Endothelial cell of umbilical vein (primary cell): ENCODE measurements at places on chromosomes 1 and 21. TPM values are rescaled to one million over a fixed set of nuclear protein-coding genes. Genes with fewer than 3 reads are reported as not detected.

Gene CNTN2
- total RNA-seq, result not detected in 2 replicates

Gene GPR37L1
- not detected in 2 replicates for total RNA-seq

DNA sequence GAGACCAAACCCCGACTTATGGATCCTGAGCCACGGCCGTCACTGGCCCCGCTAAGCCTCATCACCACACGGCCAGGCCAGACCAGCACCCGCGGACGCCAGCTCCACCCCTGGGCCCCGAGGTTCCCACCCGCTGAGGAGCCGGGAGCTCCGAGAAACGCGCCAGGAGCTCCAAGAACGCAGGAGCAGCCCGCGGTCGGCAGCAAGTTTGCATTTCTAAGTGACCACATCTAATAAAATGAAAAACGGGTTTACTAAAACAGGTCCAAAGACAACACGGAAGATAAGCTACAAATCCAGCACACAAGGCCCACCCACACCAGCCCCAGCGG, 8.1 kb upstream of the C1QTNF12 start:
- DNase-seq, result no peak

DNA sequence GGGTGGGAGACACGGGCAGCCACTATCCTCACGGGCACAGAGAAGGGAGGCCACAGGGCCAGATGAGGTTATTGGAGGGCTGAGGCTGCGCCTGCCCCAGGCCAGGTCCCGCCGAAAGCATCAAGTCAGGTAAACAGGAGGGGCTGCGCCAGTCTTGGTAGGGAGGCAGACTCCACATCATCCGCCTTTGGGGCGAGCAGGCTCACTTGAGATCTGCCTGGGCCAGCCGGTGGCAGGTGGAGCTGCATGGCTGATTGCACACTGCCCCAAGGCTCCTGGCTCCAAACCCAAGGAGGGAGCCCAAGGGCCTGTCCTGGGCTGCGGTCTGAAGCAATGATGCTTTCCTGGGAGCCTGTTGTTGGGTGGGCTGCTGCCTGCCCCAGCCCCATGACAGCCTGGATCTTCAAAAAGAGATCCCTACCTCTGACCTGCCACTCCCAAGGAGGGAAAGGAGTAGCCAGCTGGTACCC, 4.6 kb downstream of the SMIM1 start:
- DNase-seq, result no peak

- DNase-seq, result no peak
Measured at GRCh38 chr1:209628618-209629299, 23.5 kb downstream of the LAMB3 start.

DNA sequence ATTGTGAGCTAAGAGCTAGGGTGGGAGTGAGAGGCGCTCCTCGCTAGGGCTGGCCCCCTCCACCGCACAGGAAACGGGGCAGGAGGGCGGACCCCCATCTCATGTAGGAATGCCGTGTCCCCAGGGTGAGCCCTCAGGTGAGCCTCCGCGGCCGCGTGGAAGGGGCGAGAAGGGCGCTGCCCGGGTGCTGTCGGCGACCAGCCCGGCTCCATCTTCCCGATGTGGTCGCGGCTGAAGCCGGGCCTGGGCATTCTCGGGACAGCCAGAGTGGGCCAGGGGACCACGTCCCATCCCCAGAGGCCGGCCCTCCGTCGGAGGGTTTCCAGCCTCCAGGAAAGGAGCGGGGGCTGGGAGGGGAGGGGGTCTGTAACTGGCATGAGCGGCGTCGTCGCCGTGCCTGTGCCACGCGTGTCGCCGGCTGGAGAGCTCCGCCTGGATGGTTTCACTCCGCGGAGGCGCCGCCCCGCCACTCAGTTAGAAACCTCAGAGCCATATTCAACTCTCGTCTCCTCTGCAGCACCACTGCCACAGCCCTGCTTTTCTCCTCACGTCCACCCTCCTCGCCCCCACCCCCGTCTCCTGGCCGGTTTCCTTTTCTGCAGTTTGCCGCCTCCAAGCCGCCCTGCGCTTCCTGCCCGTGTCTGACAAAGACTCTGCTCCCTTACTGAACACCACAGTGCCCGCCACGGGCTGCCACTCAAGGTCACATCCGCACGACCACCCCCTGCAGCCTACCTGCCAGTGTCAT, at the start of gene TMEM269:
TMEM269 (plus strand) TSS at position 46 of the 748 bp plus-strand sequence. CDS start 4,903 bp downstream, outside the sequence.
- DNase-seq, result peak; percentile 38

DNA sequence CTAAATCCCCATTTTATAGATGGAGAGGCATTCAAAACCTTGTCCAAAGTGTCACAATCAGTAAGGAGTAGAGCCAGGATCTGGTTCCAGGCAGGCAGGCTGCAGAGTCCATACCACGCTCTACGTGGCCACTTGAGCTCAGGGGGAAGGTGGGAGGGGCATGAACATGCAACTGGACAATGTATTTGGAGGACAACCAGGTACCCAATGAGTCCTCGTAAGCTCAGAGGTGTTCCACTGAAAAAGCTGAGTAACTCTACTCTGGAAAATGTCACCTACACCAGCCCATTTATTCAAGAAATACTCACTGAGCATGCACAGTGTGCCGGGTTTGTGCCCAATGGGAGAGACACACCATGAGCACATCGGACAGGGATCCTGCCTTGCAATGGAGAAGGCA, 11.2 kb upstream of the GUCA2B start:
- no peak for DNase-seq

- DNase-seq, result no peak
Measured at GRCh38 chr1:93569489-93569888, 112.1 kb downstream of the BCAR3 start.

DNA sequence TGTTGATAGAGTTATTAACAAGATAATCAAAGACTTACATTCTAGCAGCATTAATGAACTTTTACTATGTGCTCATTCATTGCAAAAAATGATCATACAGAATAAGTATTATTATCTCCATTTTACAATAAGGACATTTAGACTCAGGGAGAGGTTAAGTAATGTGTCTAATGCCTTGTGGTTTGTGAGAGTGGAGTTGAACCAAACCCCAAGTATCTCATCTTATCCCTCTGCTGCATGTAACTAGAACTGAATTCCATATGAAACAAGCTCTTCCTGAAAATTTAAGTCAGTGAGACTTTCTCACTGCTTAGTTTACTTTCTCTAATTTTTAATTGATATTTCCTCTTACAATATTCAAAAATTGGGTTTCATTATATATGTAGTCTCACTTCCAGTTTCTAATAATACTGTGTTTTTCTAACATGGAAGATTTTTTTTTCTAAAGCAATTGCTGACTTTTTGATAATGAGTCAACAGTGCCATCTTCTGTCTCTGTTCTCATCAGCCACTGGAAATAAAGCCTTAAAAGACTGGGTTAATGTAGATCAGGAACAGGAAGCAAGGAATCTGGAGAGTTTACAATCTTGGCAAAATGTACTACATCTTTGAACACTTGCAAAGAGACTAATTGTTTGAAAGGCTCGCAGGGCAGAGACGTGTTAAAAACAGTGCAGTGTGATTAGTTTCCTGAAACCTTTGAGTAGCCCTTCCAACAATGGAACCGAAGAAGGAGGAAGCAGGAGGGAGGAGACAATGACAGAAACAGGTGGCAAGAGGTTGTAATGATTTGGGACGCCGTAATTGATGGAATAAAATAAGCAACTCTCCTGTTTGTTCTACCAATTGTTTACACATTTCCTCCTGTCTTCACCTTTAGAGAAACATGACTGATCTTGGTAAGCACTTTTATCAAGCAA, 567.6 kb downstream of the MRPL39 start:
- DNase-seq, result no peak

DNA sequence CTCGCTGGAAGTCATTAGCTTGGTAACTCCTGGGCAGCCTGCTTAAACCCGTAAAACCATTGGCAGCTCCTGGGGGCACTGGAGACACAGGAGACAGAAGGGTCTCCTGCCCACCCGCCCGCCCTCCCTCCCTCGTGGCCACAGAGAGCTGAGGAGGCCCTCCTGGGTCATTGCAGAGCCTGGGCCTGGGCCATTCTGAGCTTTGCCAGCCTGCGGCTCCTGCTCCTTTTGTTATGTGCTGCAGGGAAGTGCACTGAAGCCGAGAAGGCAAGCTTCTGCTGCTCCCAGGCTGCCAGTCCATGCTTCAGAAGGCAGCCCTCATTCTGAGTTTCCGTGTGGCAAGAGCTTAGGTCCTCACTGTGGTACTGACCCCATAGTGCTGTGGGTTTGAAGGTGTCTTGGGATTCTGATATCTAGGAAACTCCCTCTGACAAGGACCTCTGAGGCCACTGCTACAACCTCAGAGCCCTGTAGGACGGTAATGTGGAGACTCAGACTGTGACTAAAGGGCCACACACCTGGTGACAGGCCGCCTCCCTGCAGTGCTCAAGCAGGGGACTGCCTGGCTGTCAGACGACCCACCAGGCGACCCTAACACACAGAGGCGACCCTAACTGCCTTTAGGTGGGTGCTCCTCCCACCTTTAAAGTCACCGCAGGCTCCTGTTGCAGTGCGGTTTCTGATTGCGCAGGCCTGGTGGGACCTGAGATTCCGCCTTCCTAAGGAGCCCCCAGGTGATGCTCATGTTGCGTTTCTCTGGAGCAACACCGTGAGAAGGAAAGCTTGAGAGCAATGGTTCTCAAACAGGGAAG, 118.7 kb downstream of the IER5 start:
- DNase-seq, result no peak

DNA sequence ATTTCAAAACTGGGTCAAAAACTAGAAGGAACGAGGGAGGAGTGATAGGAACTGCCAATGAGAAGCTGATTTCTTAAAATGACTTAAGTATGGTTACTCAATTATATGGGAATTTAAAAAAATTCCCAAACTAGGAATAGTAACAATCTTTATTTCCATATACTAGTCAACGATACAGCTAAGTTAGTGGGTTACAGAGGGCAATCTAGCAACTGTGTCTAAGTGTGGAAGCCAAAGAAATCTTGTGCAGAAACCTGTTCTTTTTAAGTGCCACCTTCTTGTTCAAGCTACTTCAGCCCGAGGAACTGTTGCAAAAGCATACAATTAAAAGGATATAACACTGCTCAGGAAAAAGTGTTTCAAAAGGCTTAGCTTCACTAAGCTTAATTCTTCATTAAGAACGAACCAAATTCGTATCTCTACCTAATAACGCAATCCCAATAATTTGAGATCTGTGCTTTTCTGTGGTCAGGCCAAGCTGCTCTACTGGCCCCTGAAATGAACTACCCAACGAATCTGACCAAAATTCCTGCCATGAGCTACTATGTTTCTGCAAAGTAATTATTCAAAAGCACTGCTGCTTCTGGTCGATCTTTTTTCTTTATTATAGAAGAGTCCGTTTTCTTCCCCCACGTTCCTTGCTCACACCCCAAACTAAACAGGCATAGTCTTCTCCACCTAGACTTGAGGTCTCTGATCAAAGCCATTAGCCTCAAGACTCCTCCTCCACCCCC, 1.8 kb downstream of the USP24 start:
- DNase-seq, result no peak

DNA sequence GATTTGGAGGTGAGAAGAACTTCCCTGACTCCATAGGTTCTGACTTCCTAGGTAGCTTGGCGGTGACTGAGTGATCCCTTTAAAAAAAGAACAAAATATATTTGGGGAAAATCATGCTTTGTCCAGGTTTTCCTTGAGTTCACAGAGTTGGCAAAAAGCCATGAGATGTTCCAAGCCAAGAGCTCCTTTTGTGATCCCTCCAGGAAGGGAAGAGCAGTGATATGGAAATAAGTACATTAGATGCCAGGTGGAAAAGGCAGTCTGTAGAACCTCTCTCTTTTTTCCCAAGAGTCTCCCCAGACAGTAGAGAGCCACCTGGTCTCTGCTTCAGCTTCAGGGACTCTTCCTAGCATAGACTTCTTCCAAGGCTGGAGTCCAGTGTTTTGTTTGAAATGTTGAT, 10.2 kb downstream of the TLCD4 start:
- no peak for DNase-seq

DNA sequence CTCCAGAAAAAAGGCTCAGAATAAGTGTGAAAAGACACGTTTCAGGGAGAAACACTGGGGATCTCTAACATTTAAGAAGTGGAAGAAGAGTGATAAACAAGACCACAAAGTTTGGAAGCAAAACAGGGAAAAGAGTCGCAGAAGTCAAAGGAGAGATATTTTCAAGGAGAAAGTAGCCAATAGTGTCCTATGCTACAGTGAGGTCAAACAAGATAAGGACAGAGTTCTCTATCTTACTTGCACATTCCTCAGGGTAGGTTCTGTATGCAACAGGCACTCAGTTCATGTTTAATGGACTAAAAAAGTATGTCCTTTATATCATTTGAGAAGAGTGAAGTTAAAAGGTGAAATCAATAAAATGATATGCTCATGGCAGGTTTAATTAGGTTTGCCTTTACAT, 13.8 kb upstream of the EDEM3 start:
- no peak for DNase-seq

- DNase-seq, result no peak
Measured at GRCh38 chr1:95113684-95114083, 3.5 kb upstream of the TLCD4 start.
